Activated naive CD4-positive, alpha-beta T cell (primary cell): ENCODE measurements at places on chromosomes 12 and 14.

DNA sequence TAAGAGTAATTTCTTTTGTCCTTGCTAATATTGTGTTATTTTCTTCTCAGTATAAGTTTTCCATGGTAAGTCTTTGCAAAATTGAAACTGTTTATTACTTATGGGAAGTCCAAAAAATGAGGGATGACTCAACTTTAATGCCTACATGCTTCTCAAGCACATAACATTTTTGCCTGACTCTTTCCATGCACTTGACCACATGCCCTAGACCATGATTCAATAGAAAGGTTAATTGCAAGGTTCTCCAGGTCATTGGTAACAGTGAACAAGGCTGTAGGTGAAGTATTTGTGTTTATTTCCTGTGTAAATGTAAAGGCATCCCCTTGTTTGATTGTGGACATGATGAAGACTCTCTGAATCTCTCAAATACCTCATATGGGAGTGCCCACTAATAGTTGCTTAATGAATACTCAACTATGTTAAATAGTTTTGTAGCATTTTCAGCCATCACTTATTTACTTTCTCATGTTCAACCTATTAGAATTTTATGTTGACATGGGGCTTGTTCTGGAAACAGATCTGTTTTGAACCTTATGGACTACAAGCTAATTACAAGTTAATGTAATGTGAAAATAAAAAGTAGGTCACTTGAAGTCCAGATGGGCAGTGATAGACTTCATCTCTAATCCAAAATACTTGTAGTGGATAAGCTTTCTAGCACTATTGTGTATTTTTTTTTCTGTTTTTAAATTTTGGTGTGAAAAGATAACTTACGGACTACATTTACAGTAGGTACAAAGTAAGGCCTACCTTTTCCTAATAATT, 131.7 kb downstream of the TMTC2 start:
- no peak for DNase-seq

DNA sequence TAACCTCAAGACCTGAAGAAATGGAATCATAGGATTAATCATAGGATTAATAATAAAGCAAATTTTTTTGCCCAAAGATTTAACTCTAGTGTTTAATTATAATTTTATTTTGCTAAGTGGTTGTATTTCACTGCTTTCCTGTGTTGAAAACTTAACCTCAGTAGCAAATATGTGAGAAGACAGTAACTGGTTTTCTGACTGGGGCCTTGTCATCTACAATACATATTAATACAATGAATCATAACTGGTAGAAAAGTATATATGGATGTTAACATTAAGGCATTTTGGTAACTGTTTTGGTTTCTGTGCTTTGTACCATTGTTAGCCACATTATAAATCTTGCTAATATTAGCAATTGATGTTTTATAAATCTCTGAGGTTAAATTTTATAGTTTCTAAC, 92.2 kb downstream of the ACSS3 start:
- no peak for DNase-seq

DNA sequence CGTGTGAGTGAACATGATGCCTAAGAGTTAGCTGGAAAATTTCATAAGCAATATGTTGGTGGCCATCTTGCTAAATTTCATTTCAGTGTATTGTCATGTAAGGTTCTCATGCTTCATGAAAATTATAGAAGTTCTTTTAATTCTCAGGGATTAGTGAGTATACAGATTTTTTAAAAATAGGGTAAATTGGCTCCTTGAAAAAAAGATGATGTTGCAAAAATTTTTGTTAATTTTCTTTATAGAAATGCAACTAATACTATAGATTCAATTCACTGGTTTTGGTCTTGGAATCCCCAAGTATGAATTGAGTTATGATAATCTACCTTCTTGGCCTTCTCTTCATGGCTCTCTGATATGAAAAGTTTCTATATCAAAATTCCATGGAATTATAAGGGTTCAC, 75.4 kb downstream of the NTN4 start:
- no peak for DNase-seq

- DNase-seq: no peak
Measured at GRCh38 chr12:55908726-55909512, 18.8 kb downstream of the PYM1 start.

DNA sequence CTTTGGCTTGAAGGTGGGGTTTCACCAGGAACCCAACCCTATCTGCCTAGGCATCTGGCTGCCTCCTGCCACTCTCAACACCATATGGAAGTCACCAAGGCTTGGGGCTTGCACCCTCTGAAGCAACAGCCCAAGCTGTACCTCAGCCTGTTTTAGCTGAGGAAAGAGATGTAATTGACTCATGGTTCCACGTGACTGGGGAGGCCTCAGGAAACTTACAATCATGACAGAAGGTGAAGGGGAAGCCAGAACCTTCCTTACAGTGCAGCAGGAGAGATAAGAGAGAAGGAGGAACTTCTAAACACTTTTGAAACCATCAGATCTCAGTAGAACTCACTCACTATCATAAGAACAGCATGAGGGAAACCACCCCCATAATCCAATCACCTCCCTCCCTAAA, 26.9 kb downstream of the GLIPR1L1 start:
- no peak for DNase-seq

GRCh38 chr12:53127169-53127568, 23.9 kb downstream of the SOAT2 start:
- no peak for DNase-seq

- no peak for DNase-seq
Measured at GRCh38 chr12:111424189-111424792, 18.6 kb downstream of the SH2B3 start.
